ENCODE measurements at places on chromosomes 3 and 15.

- no peak overlapping the region for H3K27ac ChIP-seq
- peaks cover 8% of the 10 kb centered on the region for H3K4me1 ChIP-seq
- no peak overlapping the region for H3K4me3 ChIP-seq
- no peaks in the 10 kb centered on the region for H3K27me3 ChIP-seq
Measured at GRCh38 chr3:194988495-194989165, 282.3 kb downstream of the XXYLT1 start.

DNA sequence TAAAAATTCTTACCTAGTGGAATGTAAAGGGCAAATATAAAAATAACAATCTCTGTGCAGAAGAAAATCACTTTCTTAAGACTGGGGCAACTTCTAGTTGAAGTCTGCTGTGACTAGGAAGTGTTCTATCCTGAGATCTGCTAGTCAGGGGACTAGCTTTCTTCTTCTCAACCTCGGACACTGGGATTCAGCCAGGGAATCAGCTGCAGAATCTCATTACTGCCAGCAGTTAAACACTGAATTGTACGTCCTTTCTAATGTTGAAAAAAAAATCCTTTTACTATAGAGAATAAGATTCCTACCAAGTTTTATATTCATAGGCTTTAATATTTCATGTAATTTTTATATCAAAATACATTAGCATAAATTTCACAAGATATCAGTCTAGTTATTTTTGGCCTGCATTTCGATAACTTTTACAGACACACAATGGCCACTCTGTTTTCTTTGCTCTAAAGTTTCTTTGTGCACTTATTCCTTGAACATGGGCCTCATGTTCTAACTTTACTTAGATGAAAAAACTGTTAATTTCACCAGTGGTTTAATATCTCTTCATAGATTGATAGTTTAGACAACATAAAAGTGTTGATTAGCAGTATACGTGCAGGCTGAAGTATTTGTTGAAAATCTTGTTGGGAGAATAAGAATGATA, 2.6 kb upstream of the NEO1 start:
- H3K4me1 ChIP-seq = peaks cover 15% of the 10 kb centered on the region
- H3K36me3 ChIP-seq = no peaks in the 10 kb centered on the region
- no peak for DNase-seq
- H3K4me3 ChIP-seq = no peak overlapping the region
- H3K27me3 ChIP-seq = no peaks in the 10 kb centered on the region
- no peak overlapping the region for H3K27ac ChIP-seq

DNA sequence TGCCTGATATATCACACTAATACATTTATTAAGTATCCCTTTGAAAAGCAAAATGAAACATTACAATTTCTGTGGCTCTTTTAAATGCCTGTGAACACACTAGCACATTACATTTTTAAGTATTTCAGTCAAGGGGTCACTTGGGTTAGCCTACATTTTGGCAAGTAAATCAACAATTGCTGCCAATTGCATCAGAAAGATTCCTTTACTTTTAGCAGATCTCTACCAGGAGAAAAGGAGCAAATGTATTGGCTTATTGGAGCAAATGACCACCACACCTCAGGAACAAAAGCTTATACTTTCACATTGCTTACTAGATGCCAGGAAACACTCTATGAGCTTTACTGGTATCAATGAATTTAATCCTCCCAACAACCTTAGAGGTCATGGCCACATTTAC, 947.1 kb downstream of the FHIT start:
- no peaks in the 10 kb centered on the region for H3K4me1 ChIP-seq
- DNase-seq = no peak
- H3K27ac ChIP-seq = no peak overlapping the region
- no peaks in the 10 kb centered on the region for H3K27me3 ChIP-seq
- no peaks in the 10 kb centered on the region for H3K36me3 ChIP-seq

DNA sequence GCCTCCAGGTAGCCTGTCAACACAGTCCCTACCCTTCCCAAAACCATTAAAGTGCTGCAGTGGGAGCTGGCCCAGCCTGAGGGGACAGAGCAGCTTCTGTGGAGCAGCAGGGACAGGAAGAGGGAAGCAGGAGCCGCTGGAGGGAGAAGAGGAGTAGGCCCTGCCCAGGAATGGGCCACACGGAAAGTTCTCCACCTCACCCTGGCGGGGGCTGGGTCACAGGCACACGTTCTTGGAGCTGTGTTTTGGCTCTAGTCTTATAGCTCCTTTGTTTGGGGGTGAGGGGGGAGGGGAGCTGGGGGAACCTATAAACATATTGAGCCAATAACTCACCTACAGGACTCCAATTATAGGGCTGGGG, 508.6 kb downstream of the SHQ1 start:
- no peak overlapping the region for H3K4me3 ChIP-seq
- DNase-seq = no peak
- H3K4me1 ChIP-seq = peaks cover 54% of the 10 kb centered on the region
- H3K27me3 ChIP-seq = no peaks in the 10 kb centered on the region
- H3K27ac ChIP-seq = peak overlapping the region; percentile 70

DNA sequence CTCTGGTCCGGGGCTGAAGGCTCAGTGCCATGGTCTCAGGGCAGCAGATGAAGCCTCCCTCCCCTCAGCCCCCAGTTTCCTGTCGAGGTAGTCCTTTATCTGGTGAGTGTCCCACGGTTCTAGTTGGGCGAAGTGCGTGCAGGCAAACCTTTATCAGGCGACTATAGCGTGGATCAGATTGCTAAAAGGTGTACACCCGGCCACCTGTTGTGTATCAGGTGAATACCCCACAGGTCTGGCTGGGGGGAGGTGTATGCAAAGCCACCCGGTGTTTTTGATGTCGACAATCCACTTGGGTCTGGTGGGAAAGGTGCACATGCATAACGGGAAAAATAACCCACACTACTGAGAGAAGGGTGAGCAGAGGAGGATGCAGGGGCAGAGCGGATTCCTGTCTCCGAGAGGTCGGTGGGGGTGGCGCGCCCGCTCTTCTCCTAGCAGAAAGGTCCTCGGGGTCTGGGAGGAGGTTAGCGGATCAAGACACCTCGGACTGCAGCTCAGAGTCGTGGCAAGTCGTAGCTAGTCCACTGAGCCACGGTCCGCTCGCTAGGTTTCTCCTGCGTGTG, 507 bp downstream of the SLC12A6 start:
- H3K27me3 ChIP-seq = no peaks in the 10 kb centered on the region
- H3K4me1 ChIP-seq = peaks cover 57% of the 10 kb centered on the region
- H3K36me3 ChIP-seq = no peaks in the 10 kb centered on the region

DNA sequence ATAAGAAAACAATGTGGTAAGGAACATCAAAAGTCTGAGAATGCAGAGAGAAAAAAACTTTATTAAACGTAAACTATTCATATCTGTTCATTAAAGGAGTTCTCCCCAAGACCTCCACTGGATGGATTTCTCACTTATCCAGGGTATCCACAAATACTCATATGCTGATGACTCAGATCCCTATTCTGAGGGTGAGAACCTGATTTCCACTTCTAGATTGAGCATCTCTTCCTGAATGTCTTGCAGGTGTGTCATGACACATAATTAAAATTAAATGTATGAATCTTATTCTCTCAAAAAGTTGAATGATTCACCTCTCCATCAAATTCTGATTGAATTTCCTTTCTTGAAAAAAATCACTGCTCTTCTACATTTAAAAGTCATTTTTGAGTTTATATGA, 199.9 kb downstream of the MFSD1 start:
- no peaks in the 10 kb centered on the region for H3K4me1 ChIP-seq
- H3K4me3 ChIP-seq = no peak overlapping the region
- H3K27ac ChIP-seq = no peak overlapping the region
- H3K27me3 ChIP-seq = no peaks in the 10 kb centered on the region
- H3K36me3 ChIP-seq = no peaks in the 10 kb centered on the region
- no peak for DNase-seq

DNA sequence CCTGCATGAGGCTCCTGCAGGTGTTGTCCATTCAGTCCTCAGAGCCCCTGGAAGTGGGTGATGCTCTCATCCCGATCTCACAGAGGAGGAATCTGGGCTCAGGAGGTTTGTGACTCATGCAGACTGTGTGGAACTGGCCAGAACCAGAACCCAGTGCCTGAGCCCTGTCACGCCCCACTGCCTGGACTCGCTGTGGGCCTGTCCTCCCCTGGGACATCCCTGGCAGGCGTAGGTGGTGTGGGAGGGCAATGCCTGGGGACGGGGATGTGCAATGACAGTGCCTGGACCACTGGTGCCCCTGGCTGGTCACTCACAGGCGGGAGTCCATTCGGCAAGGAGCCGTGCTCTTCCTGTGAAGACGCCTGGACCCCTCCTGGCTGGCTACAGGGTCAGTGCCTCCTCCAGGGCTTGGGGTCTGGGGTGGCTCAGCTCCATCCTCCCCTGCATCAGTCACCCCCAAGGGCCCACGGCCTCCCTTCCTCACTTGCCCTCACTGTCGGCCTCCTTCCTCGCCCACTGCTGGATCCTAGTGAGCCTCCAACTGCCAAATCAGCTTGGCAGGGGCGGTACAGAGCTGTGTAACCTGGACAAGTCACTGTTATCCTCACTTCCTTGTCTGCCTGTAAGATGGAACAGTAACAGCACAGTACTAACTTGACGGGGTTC, 14.9 kb downstream of the PSTPIP1 start:
- H3K27me3 ChIP-seq = no peaks in the 10 kb centered on the region
- H3K4me3 ChIP-seq = no peak overlapping the region
- H3K27ac ChIP-seq = no peak overlapping the region
- no peak for DNase-seq
- no peaks in the 10 kb centered on the region for H3K36me3 ChIP-seq
- peaks cover 5% of the 10 kb centered on the region for H3K4me1 ChIP-seq

GRCh38 chr3:11583638-11584046, 60.1 kb downstream of the VGLL4 start:
- no peak overlapping the region for H3K4me3 ChIP-seq
- no peaks in the 10 kb centered on the region for H3K27me3 ChIP-seq
- peak; percentile 69 for DNase-seq
- H3K27ac ChIP-seq = peak overlapping the region; percentile 72
- H3K4me1 ChIP-seq = peaks cover 93% of the 10 kb centered on the region

DNA sequence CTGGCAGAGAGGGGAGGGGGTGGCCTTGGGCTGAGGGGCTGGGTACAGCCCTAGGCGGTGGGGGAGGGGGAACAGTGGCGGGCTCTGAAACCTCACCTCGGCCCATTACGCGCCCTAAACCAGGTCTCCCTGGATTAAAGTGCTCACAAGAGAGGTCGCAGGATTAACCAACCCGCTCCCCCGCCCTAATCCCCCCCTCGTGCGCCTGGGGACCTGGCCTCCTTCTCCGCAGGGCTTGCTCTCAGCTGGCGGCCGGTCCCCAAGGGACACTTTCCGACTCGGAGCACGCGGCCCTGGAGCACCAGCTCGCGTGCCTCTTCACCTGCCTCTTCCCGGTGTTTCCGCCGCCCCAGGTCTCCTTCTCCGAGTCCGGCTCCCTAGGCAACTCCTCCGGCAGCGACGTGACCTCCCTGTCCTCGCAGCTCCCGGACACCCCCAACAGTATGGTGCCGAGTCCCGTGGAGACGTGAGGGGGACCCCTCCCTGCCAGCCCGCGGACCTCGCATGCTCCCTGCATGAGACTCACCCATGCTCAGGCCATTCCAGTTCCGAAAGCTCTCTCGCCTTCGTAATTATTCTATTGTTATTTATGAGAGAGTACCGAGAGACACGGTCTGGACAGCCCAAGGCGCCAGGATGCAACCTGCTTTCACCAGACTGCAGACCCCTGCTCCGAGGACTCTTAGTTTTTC, 4.9 kb downstream of the ISL2 start:
- H3K4me1 ChIP-seq = peaks cover 62% of the 10 kb centered on the region
- peak overlapping the region; percentile 10 for H3K27ac ChIP-seq
- H3K27me3 ChIP-seq = peaks cover 5% of the 10 kb centered on the region
- peak; percentile 79 for DNase-seq
- no peaks in the 10 kb centered on the region for H3K36me3 ChIP-seq

GRCh38 chr3:14481018-14481645, 59.0 kb downstream of the GRIP2 start:
- no peaks in the 10 kb centered on the region for H3K4me1 ChIP-seq
- DNase-seq = no peak
- H3K27me3 ChIP-seq = no peaks in the 10 kb centered on the region
- H3K27ac ChIP-seq = no peak overlapping the region

DNA sequence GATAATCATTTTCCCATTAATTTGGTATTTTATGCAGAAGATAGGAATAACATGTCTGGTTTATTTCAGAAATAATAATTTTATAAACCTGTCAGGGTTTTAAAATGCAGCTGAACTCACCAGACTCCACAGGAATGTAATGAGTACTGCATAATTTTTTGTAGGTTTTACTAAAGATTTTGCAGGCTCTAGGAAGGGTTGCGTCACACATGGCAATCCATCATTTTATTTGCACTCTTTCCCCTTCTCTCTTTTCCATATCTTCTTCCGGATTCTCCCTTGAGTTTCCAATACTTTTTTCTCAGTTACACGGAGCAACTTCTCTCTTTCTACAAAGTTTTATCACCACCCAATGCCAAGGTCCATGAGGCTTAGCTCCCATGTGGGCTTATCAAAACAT, 234.7 kb downstream of the NFKBIZ start:
- no peak overlapping the region for H3K4me3 ChIP-seq
- H3K27me3 ChIP-seq = no peaks in the 10 kb centered on the region
- no peaks in the 10 kb centered on the region for H3K4me1 ChIP-seq
- H3K36me3 ChIP-seq = no peaks in the 10 kb centered on the region

DNA sequence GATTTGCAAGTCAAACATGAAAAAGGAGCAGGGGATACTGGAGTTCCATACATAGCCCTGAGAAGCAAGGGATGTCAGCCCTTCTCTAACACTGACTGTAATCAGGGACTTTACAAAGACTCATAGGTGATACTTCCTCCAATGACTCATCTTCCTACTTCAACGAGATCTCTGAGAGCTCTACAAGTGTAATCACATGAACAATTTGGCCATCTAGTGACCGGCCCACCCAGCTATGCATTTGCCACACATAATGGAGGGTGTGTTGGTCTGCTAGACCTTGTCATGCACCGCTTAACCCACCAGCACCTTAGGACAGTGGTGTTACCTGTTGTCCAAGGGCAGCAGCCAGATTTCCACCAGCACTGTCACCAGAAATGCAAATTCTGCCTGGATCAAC, 75.3 kb downstream of the NCEH1 start:
- H3K4me1 ChIP-seq = peaks cover 22% of the 10 kb centered on the region
- H3K27me3 ChIP-seq = no peaks in the 10 kb centered on the region
- H3K4me3 ChIP-seq = no peak overlapping the region
- H3K27ac ChIP-seq = no peak overlapping the region
- peaks cover 20% of the 10 kb centered on the region for H3K36me3 ChIP-seq
- no peak for DNase-seq

DNA sequence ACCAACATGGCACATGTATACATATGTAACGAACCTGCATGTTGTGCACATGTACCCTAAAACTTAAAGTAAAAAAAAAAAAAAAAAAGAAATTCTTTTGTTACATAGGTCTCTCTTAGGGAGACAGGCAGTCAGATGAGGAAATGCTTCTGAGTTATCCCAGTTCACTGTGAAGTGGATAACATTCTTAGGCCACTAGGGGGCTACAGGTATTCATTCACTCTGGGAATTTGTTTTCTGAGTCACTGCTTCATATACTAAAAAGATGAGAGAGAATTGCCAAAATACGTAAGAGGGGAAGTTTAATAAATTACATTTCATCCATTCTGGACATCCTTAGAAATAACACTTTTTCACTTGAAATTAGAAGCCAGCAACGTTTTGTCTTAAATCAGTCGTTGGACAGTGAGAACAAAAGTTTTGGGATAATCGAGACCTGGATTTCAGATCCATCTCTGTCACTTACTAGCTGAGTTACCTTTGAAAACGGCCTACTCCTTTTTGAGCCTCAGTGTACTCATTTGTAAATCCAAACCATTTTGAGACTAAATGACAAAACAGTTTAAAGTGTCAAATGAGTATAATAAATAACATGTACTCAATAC, 738.4 kb upstream of the ALCAM start:
- no peak for DNase-seq
- H3K4me3 ChIP-seq = no peak overlapping the region
- no peaks in the 10 kb centered on the region for H3K36me3 ChIP-seq
- no peak overlapping the region for H3K27ac ChIP-seq
- H3K4me1 ChIP-seq = no peaks in the 10 kb centered on the region

GRCh38 chr3:122911901-122912300, 115.7 kb downstream of the SEMA5B start:
- H3K27me3 ChIP-seq = no peaks in the 10 kb centered on the region
- no peak for DNase-seq
- H3K27ac ChIP-seq = no peak overlapping the region
- H3K36me3 ChIP-seq = no peaks in the 10 kb centered on the region
- no peaks in the 10 kb centered on the region for H3K4me1 ChIP-seq
